ENCODE measurements at places on chromosomes 2 and 18. TPM values are rescaled to one million over a fixed set of nuclear protein-coding genes. Genes with fewer than 3 reads are reported as not detected.

The MEMO1 gene
- total RNA-seq = 29.1 TPM

DNA sequence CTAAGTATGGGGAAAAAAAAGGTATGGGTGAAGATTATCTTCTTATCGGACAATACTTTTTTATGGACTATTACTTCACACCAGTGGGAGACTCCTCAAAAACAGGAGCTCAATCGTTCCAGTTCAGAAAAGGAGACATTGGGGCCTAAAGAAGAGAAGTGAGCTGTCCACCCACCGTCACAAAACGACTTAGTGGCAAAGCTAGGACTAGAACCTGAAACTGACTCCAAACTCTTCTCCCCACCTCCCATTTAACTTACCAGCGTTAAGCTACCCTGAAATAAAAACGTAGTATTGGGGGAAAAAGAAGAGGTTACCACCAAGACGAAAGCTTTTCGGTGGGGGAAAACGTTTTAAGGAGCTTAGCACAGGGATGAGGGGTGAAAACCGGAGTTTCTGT, 503 bp downstream of the GTF3C3 start:
- no peak for DNase-seq

The CNNM3 gene
- 25.4 TPM for total RNA-seq

The DSG1 gene
- not detected for total RNA-seq

DNA sequence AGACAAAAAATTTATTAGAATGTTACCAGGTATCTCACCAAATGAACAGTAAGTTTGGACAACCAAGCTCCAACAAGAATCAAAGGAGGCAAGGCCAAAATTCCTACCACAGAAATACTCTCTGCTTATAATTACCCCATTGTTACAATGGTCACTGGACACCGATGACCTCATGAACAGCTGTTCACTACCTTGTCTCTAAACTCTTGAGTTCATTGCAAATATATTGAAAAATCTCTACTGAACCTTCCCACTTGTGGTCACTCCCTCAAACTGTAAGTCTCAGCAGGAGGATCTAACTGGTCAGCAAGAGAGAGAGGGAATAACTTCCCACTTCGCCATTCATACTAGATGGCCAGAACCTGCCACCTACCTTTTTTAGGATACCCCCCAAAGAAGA, 50.0 kb downstream of the ERBB4 start:
- DNase-seq = no peak

DNA sequence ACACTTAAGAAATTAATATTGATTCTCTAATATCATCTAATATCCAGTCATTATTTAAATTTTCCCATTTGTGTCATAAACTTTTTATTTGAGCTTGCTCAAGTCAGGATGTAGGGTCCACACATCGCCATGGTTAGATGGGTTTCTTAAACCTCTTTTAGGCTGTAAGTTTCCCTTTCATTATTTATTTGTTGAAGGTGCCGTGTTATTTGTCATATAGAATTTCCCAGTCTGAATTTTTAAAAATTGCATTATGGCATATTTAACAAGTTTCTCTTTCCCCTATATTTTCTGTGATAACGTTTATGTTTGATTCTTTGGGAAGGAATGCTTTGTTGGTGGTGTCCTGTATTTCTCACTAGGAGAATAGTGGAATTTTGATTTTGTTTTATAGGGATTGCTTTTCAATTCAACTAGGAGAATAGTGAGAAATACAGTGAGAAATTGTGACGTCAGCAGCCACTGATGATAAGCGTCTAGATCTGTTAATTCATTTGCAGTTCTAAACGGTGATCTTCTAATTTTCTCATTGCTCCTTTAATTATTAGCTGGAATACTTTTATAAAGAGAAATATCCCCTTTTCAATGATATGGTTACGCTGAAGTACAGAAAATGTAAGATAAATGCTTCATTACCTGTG, 44.6 kb upstream of the AAK1 start:
- DNase-seq = no peak

GRCh38 chr2:102803041-102803896, 41.4 kb downstream of the TMEM182 start:
- no peak for DNase-seq

The RNU2-63P gene
- 15.7 TPM for total RNA-seq

The ZBTB7C gene
- total RNA-seq = 53.4 TPM

- no peak for DNase-seq
Measured at GRCh38 chr2:62334009-62334408, 138.1 kb downstream of the B3GNT2 start.

DNA sequence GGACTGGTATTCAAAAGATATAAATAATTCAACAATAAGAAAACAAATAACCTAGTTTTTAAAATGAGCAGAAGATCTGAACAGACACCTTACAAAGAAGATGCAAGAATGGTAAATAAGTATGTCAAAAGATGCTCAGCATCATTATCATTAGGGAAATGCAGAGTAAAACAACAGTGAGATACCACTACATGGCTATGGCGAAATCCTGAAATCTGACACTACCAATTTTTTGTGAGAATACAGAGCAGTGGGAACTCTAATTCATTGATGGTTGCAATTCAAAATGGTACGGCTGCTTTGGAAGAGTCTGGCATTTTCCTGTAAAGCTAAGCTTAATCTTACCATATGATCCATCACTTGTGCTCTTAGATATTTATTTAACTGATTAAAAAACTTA, 151.8 kb downstream of the UBR3 start:
- DNase-seq = no peak

DNA sequence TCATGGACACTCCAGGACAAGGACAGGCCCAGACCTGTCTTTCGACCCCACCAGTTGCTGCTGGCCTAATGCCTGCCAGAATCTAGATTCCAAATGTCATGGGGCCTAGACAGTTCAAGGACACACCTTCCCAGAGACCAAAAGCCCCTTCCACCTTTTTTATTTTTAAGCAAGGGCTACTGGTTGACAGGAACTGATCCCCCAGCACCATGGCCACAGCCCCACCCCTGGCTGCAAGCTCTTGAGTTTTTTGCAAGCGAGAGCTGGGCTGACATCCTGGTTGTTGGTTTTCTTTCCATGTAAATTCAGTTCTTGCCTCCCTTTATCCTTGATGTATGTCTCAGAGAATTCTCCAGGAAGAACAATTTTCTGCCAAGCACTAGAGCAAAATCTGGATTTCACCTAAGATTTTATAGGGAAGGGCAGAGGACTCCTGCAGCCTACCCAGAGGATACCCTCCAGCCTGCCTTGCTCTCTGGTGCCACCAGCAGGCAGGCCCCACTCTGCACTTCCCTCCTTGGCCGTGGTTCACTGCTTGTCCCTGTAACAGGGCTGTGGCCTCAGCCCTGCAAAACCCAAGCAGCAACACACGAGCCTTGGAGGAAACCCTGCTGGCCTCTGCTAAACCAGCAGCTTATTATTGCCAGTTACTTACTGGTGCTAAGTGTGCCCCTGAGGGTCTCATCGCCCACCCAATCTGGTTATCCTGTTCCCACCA, 97.7 kb downstream of the TWIST2 start:
- DNase-seq = peak; percentile 40

DNA sequence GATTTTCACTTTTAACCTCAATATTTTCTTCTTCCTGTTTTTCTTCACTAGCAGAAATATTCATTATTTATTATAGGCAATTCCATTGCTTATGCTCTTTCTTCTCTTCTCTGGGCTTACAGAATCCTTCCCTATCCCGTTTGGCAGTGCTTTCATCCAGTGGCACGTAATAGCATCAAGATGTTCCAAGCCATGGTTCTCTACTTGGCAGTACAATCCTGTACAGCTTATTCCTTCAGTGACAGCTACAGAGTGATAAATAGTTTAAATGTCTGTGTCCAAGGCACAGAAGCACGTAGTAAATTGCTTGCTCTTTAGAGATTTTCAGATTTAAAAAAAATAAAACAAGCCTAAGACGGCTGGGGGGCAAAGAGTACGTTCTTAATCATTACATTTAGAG, 1964.3 kb downstream of the SUCLG1 start:
- DNase-seq = no peak

- no peak for DNase-seq
Measured at GRCh38 chr2:216205486-216205885, 96.3 kb downstream of the XRCC5 start.

GRCh38 chr2:226184940-226185615, 614.5 kb downstream of the IRS1 start:
- no peak for DNase-seq

The BCL11A gene
- 28.9 TPM for total RNA-seq

- no peak for DNase-seq
Measured at GRCh38 chr18:54023471-54023870, 201.0 kb downstream of the MBD2 start.

GRCh38 chr18:50469380-50469781, 90.5 kb upstream of the MAPK4 start:
- DNase-seq = no peak

DNA sequence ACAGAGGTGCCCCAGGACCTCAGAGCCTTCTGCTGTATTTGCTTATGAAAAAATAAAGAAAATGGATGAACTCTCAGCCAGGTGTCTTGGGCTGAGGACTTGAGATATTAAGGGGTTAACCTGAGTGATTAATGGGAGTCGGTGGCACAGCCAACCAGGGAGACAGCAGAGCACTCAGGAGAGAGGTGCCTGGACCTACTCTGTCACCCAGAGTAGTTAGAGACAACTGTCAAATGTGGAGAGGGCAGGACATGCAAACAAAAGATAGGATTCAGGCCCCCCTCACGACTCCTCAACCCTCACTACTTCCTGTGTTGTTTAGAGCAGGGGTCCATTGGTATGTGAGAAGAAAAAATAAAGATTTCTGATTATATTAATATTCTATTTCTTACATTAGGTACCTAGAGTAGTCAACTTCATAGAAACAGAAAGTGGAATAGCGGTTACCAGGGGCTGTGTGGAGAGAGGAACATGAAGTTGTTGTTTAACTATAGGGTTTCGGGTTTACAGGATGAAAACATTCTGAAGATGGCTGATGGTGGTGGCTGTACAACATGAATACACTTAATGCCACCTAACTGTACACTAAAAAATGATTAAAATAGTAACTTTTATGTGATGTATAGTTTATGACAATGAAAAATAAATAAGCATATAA, 28.6 kb upstream of the CETN1 start:
- DNase-seq = no peak

DNA sequence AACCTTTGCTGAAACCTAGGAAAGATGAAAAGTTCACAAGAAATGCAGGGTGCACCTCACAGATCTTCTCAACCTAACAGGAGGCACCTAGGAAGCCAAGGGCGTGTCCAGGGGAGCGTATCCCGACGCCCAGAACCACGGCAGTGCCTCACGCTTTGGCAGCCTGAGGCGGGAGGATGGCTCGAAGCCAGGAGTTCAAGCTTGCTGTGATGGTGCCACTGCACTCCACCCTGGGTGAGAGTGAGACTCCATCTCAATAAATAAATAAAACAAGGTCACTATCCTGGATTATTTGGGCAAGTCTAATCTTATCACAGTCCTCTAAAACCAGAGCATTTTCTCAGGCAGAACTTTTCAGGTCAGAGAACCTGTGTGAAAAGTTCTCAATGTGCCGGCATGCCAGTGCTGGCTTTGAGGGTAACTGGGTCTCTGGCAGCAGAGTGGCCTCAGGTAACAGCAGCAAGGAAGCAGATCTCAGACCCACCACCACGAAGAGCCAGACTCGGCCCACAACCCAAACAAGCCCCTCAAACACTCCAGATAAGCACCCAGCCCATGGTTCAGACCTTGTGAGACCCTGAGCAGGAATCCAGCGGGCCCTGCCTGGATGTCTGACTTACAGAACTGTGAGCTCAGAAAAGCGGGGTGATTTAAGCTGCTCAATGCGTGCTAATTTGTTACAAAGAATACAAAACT, 11.7 kb downstream of the HSBP1L1 start:
- peak; percentile 60 for DNase-seq

- DNase-seq = no peak
Measured at GRCh38 chr18:6793986-6794385, 64.5 kb downstream of the ARHGAP28 start.

The NT5C1B gene
- total RNA-seq = not detected

DNA sequence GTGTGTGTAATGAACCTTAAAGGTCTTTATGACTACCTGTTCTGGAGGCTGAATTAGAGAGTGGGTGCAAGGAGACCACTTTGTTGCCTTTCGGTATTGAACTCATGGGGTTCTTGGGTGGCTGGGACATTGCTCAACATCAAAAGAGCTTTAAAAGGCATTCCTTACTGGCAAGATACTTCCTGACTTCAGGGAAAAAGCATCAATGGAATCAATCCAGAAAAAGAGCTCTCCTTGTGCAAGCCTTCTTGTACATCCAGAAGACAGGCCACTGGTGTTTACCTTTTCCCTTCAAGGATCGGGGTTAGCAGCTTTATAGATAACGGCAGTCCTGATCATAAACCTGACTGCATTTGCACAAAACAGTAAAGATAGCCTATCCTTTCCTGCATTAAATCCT, 9.5 kb downstream of the PNO1 start:
- DNase-seq = no peak

GRCh38 chr18:77062518-77063003, 70.0 kb downstream of the MBP start:
- DNase-seq = no peak

DNA sequence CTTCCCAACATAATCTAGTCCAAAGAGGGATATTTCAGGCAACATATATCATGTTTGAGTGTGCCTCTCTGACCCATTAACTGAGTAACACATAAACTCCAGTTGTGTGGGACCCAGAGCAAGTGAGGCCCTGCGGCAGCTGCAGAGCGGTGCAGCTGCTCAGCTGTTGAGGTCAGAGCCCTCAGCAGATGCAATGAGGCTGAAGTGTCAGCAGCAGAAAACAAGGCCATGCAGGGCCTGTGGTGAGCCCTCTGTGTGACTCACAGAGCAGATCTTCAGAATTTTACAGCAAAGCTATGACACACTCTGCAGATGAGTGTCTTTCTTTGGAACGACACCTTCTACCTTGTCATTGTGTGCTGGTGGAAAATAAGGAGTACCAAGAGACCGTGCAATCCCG, 168.5 kb downstream of the CBLN2 start:
- DNase-seq = no peak

DNA sequence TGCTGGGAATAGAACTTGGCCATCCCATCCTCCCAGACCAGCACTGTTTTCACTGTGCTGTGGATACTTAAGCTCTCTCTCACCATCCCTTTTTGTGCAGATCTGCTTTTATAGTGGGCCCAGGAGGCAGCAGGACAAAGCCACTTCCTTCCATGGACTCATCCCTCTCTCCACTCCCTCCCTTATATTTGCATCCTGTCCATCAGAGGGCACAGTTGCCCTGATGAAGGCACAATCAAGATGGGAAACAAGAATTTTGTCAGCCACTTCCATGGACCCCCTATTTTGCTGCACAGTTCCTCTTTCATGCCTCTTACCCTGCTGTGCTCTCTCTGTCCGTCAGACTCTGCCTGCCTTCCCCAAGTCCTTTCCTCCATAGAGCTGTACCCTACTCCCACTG, 338.7 kb downstream of the HRH4 start:
- DNase-seq = no peak
